Cardiac atrium fibroblast (primary cell): ENCODE measurements at places on chromosomes 2 and 18. TPM values are rescaled to one million over a fixed set of nuclear protein-coding genes. Genes with fewer than 3 reads are reported as not detected.

BCL11A gene
- total RNA-seq: not detected in 2 replicates

MROH2A gene
- total RNA-seq: not detected in 2 replicates

SAG gene
- not detected in 2 replicates for total RNA-seq

ERLEC1 gene
- total RNA-seq: 73.1 and 98.2 TPM in 2 replicates

ANKRD29 gene
- 0.65 and 0.90 TPM in 2 replicates for total RNA-seq

EVX2 gene
- total RNA-seq: not detected in 2 replicates
